ENCODE measurements at places on chromosomes 7 and 10.

- peak; percentile 38 for DNase-seq
Measured at GRCh38 chr10:88687853-88688467, 18.1 kb upstream of the LIPK start.

GRCh38 chr10:34996843-34997242 lies 93.3 kb downstream of the CUL2 start:
- peak; percentile 74 for DNase-seq

- DNase-seq = no peak
Measured at GRCh38 chr7:91843831-91844230, 36.7 kb downstream of the MTERF1 start.

- DNase-seq = no peak
Measured at GRCh38 chr10:24310104-24310503, 101.2 kb downstream of the KIAA1217 start.

DNA sequence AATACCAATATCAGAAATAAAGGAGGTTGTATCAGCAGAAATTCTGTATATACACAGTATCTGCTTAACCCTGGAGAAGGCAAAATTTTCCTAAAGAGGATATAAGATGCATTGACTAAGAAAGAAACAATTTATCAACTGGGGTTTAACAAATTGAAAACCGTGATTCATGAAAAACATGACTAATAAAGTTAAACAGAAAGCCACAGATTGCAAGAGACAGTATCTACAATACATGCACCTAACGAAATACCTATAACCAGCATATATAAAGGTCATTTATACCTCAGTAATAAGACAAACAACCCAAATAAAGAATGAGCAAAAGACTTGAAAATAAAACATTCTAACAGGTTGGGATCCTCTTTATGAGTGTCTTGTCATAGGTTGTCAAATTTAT lies 101.8 kb downstream of the IQUB start:
- peak; percentile 27 for DNase-seq

- no peak for DNase-seq
Measured at GRCh38 chr10:85597006-85597405, 769.6 kb downstream of the GRID1 start.

- DNase-seq = no peak
Measured at GRCh38 chr7:33041631-33042428, 20.7 kb downstream of the NT5C3A start.

DNA sequence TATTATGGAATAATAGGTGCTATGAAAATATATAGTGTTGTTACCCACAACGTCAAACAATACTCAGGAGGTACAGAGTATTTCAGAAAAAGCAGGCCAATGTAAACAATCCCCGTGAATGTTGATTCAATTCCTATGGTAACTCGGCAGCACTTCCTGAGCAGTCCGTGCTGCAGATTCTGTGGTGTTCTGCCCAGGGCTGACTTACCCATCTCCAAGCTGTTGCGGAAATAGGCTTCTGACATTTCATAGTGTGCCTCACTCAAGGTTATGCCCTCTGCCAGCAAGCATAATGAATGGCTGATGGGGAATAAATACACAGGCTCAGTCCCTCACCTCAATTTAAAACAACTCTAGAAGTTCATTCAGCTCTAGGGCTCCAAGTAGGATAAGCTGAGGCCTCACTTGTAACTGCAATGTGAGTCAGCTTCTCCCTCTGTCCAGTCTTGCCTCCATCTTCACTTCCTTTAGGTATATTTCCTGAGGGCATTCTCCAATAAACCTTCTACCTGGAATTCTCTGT lies 177.6 kb downstream of the GNAI1 start:
- peak; percentile 94 for DNase-seq

DNA sequence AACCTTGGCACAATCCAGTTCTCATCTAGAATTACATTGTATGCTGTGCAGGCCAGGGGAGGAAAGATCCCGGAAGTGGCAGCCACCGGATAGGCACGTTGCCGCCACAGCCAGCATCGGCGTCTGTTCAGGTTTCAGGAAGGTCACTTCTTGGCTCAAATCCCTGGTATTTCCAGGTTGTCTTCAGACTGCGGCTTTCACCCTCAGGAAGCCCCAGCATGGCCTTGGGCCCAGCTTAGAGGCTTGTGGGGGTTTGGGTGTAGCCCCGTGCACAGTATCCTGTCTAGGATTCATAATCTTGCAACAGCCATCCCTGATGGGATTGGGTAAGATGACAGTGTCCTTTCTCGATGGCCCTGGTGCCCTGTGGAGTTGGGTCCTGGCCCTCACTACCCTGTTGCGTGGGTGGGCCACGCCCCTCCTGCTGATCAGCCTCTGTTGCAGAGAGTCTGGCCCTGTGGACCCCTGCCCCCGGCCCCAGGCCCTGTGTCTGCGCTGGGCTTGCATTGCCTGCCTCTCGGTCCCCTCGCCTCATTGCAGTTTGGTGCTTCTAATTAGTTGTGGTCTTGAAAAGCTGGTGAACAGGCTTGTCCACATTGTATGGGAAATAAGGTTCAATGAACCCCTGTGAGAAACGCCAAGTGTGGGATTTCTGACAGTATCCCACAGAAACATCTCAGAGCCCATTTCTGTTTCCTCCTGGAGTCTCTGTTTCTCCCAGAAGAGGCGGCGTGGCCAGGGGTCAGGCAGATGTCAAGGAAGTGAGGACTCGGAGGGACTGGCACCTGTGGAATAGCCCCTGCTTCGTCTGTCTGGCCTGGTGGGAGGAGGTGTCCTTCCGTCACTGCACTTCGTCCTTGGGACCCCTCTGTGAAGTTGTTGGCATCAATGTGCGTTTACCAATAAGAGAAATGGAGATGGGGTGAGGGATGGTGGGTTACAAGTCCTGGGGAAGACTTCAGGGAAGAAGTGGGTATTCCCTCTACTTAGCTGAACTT lies 77.5 kb downstream of the MGMT start:
- DNase-seq = no peak

- peak; percentile 11 for DNase-seq
Measured at GRCh38 chr10:6365384-6365783, 162.7 kb downstream of the PFKFB3 start.

DNA sequence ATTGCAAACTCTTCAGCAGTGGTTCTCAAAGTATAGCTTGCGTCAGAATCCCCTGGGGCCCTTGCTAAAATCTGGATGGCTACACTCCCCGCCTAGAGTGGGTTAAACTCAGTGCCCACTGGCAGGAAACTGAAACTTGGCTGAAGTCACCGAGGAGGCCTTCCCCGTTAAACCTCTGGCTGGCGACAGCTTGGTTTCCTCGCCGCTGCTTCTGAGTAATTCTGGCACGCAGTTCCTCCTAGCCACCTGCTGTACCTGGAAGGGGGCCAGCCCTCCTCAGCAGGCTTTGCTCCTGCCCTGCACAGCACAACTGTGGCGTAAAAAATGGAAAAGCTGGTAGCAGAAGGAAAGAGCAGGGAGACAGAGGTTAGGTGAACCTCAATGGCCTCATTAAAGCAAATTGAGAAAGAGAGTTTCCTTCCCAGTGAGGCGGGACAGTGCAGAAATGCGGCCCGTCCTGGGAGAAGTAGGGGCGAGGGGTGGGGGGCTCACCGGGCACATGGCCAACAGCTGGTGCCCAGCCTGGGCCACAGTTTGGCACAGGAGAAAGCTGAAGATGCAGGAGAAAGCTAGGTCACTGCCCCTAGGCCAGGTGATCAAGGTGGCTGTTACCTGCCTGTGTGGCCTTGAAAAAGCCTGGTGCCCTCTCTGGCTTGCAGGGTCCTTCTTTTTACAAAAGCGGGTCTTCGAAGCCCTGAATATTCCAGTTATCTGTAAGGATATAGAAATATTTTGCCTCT lies 46.6 kb downstream of the ALOX5 start:
- DNase-seq = peak; percentile 23

- no peak for DNase-seq
Measured at GRCh38 chr7:1844951-1845390, 174.9 kb downstream of the ELFN1 start.

DNA sequence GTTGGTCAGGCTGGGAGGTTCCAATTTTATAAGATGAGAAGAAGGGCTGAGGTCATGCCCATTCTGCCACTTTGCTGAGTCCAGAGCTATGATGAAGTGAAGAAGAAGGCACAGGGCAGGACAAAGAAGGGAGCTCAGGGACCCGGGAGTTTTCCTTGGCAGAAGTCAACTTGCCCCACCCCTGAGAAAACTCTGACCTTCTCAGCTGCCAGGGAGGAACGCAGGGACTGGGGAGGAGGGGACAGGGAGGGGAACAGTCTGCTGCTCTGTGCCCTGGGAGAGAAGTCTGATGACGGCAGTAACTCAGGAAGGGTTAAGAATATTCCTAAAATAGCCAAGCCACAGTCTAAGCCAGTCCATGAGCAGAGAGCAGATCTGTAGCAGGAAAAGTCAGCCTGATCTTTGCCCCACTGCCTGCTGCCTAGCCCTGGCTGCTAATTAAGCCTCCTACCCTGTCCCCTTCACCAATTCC lies 11.7 kb downstream of the ADIRF start:
- no peak for DNase-seq

- DNase-seq = no peak
Measured at GRCh38 chr7:9242636-9243035, 809.2 kb downstream of the NXPH1 start.

DNA sequence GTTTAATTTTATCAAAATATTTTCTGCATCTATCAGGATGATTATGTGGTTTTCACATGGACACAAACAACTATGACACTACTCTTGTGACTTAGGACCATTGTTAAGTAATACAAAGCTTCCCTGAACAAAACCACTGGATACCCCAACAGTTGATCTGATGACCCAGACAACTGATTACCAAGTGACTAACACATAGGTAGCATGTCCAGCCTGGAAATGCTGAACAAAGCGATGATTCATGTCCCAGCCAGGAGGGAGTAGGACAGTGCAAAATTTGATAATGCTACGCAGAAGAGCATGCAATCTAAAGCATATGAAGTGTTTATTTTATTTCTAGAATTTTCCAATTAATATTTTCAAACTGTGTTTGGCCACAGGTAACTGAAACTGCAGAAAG lies 8.9 kb upstream of the PNLIP start:
- DNase-seq = no peak

DNA sequence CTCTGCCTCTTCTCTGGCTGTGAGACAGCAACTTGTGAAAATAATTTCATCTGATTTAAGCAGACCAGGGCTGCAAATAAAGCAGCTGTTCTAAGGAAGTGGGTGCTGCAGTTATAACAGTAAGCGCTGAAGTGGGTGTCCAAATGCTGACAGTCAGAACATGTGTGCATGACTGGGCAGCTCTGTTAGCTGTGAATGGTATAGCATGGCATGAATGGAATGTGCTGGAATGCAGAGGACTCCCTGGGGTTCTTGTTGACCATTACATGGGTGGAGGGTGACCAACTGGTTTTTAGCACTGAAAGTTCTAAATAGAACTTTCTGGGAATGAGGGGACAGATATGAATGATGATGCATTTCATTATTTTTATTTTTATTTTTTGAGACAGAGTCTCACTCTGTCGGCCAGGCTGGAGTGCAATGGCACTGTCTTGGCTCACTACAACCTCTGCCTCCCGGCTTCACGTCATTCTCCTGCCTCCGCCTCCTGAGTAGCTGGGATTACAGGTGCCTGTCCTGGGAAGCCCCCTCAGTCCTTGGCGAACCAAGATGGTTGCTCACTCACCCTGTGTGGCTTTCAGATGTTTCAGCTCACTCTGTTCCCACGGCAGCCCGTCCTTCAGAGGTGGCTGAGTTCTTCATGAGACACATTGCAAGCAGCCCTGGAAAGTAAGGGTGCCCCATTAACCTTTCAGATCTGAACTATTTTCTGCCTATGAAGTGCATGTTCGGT lies 319.8 kb upstream of the PHYHIPL start:
- peak; percentile 97 for DNase-seq

GRCh38 chr10:126876456-126876855 lies 28.8 kb upstream of the DOCK1 start:
- no peak for DNase-seq

GRCh38 chr7:111086532-111086931 lies 4.4 kb upstream of the LRRN3 start:
- DNase-seq = peak; percentile 22

- peak; percentile 65 for DNase-seq
Measured at GRCh38 chr10:106506526-106507283, 657.8 kb downstream of the SORCS1 start.

- DNase-seq = no peak
Measured at GRCh38 chr10:13263591-13263990, 29.4 kb upstream of the UCMA start.

GRCh38 chr7:158672975-158673374 lies 31.6 kb downstream of the NCAPG2 start:
- DNase-seq = peak; percentile 62

GRCh38 chr7:12951397-12951801 lies 264.0 kb downstream of the ARL4A start:
- DNase-seq = peak; percentile 92

GRCh38 chr7:157669768-157670351 lies 333.1 kb downstream of the DNAJB6 start:
- DNase-seq = no peak

GRCh38 chr10:102778781-102779180 lies 35.0 kb downstream of the WBP1L start:
- DNase-seq = peak; percentile 47

DNA sequence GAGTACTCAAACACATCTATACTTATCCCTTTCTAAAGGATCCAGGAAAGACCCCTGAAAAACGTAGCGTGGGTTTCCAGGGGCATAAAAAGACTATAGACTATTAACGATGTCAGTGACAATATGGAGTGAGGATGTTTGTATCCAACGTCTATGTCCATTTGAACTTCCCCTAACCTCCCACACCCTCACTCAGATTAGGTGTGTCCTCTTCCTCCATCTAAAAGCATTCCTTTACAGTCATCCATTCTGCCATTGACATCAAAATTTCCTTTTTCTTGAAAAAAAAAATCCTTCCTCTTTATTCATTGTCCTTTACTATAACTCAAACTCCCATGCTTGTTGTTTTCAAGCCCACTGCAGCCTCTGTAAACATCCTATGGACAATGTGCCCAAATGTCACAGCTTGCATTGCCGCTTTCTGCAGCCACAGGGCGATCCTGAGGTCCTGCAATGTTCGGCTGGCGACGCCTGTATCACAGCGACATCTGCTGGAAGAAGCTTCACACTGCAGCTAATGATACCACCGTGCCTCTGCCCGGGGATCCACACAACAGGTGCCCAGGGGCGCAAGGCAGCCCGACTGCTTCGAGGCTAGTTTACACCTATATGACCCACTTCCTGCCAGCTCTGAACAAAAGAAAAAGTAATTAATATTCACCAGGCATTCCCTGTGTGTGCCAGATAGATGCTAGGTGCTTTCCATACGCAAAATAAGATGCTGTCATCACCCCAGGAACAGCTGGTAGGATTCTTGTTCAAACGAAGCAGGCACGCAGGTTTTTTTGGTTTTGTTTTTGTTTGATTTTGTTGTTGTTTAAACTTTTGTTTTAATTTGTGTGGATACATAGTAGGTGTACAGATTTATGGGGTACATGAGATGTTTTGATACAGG lies 267.9 kb upstream of the GHITM start:
- peak; percentile 37 for DNase-seq

DNA sequence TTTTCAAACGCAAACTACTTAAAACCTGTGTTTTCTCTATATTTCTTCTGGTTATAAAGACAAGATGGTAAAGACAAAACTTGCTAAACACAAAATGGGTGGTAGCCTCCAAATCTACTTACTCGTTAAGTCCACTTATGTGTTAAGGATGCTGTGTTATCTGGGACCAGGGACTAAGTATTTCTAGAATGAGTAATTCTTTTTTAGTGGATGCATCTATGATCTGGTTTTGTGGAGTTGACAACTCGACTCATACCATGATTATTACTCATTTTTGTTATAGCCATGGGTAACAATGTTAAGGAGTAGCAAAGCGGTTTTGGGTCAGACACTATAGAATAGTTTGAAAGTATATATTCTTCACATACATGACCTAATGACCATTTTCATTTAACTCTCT lies 239.5 kb upstream of the FOXP2 start:
- DNase-seq = peak; percentile 11
